ENCODE measurements at places on chromosomes 6 and 20. TPM values are rescaled to one million over a fixed set of nuclear protein-coding genes. Genes with fewer than 3 reads are reported as not detected.

GRCh38 chr20:39524371-39524911 lies 562.3 kb downstream of the DHX35 start:
- DNase-seq: no peak

GRCh38 chr20:56247954-56248782 lies at the start of gene MC3R:
MC3R (plus strand) TSS chr20:56248732; CDS start chr20:56248844, 112 bp downstream.
- DNase-seq: peak; percentile 18

CLVS2 gene
- polyA plus RNA-seq: 0.28 TPM

GRCh38 chr6:164291224-164291623 lies 876.7 kb downstream of the QKI start:
- DNase-seq: no peak

GRCh38 chr20:19335916-19336315 lies 123.5 kb downstream of the SLC24A3 start:
- no peak for DNase-seq

GRCh38 chr20:10490706-10491105 lies 55.6 kb downstream of the SLX4IP start:
- DNase-seq: no peak

MTG2 gene
- 34.3 TPM for polyA plus RNA-seq

DNA sequence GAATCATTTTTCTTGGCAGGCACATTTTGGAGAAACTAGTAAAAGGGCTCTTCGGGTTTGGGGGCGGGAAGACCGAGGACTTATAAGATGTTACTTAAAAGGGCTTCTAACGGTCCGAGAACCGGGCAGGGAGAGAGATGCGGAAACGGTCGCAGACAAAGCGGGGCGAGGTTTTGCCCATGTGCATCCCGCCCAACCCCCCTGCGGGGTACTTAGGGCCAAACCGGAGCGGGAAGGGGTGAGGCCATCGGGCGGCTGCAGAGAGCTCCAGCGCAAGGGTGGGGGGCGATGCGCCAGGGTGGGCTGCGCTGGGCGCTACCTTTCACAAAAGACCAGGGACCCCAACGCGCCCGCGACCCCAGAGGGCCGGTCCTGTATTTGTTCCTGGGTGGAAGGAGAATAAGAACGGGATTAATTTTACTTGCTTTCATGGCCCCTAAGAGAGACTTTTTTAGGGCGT lies 616 bp downstream of the TUBB start:
- DNase-seq: no peak

DNA sequence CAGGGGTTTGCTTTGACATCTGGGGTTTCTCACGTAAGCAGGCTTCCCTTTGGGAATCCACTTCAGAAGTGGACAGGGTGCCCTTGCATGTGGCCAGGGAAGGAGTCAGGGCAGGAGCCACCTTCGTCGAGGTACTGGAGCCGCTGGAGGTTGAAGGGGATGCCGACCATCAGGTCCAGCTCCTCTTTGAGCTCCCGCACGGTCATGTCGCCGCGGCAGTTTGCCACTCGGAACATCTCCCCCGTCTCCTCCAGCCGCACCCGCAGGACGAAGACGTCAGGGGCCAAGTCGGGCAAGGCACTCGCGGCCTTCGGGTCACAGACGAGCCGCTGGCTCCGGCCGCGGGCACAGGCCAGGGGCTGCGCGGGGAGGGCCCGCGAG lies 360 bp downstream of the ANKRD60 start:
- DNase-seq: no peak

DNA sequence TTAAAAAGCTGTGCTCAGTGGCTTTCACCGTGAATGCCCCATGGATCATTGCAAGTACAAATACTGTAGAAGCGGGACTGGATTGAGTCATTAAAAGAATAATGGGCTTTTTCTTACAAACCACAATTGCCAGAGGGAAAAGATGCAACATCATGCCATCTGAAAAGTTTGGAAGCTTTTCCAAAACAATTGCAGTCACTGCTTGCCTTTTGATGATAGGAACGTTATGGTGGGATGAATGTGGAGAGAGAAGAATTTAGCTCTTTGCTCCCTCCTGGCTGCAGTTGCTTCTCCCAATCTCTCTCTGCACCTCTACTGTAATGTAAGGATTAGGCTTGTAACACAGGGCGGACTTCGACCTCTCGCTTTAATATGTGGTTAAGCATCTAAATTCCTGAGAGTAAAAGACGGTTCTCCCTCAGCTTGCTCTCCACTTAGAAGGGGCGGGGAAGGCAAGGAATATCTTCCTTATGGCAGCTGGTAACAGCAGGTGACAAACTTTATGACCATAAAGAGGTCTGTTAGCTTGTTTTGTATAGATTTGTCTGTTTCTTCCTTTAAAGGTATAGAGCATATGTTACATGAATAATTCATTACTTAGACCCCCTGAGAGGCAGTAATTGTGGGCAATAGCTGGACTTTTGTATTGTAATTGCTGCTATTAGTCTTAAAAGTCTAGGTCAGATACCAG lies 376.1 kb downstream of the UTRN start:
- DNase-seq: no peak

KCNK16 gene
- polyA plus RNA-seq: not detected

GRCh38 chr6:46549155-46549554 lies 57.9 kb upstream of the RCAN2 start:
- DNase-seq: no peak

Measured in right renal pelvis (tissue), 4 donors.